SW 1271 (cell line): ENCODE measurements at places on chromosomes 11 and 22.
A peak's percentile ranks its signal among the peaks of the same experiment; 100 is the strongest.

- DNase-seq: no peak
Observed at GRCh38 chr11:126861796-126862459, 138.6 kb downstream of the KIRREL3 start.

DNA sequence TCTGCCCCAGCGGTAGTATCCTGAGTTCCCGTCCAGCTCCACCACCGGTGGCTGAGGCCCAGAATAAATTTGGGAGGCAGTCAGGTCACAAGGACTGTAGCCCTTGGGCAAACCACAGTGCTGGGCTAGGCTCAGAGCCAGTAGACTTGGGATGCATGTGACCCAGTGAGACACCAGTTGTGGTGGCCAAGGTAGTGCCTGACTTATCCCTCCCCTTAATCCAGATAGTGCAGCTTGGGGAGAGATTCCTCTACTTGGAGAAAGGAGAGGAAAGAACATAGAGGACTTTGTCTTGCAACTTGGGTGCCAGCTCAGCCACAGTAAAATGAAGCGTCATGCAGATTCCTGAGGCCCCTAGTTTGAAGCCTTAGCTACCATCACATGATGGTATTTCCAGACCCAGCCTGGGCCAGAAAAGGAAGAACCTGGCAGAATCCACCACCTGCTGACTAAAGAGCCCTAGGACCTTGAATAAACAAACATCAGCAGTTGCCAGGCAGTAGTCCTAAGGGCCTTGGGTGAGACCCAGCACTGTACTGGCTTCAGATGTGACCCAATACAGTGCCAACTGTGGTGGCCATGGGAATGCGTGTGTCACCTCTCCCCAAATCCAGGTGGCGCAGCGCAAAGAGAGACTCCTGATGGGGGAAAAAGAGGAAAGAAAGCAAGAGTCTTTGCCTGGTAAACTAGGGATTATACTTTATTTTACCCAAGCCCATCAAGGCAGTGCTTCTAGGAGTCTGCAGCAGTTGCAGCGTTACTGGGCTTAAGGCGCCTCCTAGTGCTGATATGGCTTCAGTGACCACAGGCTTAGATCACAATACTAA lies 17.0 kb upstream of the DDX10 start:
- DNase-seq: peak; percentile 84

DNA sequence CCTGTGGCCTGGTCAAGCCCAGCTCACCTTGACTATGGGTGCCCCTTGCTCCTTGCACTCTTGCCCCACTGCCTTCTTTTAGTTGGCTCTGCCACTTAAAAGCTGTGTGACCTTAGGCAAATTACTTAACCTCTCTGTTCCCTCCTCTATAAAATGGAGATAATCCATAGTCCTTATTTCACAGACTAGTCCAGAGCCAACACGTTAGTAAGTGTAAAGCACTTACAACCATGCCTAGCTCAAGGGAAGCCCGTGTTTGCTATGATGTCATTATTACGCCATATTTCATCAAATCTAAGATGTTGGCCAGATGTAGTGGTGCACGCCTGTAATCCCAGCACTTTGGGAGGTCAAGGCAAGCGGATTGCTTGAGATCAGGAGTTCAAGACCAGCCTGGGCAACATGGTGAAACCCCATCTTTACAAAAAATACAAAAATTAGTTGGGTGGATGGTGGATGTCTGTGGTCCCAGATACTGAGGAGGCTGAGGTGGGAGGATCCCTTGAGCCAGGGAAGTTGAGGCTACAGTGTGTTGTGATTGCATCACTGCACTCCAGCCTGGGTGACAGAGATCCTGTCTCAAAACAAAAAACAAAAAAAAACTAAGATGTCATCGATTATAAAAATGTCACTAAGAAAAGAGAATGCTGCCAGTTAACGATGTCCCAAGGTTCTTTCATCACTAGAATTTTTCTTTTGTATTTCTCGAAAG lies 2.3 kb upstream of the CCDC88B start:
- DNase-seq: no peak

DNA sequence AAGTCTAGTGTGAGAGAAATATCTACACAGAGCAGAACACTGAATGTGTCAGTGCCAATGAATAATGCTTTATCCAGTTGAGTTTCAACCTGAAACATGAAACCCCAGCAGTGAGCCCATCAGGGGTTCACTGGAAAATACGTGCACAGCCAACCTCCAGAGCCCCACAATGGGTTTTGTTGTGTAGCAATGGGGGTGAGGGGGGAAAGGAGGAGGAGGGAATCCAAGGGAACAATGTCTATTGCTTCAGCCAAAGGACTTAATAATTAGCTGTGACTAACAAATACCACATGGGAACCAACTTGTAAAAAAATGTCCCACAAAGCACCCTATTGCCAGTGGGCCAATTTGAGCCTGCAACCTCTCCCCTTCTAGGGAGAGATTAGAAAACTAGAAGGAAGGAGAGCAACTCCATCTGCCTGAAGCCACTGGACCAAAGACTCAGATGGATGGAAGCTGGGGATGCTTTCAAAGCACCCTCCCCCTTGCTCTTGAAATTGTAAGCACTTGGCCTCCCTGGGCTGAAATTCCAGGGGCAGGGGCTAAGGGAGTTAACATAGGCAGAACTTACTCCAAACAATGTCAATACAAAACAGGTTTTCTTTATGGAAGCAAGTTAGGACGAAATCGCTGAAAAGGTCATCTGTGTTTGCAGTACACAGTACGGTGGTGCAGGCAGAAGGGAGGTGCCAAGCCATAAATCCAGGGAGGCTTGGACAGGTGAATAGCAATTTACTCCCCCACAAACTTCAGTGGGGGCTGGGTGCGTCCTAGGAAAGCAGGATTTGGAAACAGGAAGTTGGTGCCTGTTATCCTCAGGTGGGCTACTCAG lies 99.8 kb downstream of the ARL14EP start:
- no peak for DNase-seq

- DNase-seq: no peak
Observed at GRCh38 chr22:44680481-44680894, 21.5 kb upstream of the PRR5 start.

- no peak for DNase-seq
Observed at GRCh38 chr11:71425860-71426259, 22.3 kb downstream of the DHCR7 start.

DNA sequence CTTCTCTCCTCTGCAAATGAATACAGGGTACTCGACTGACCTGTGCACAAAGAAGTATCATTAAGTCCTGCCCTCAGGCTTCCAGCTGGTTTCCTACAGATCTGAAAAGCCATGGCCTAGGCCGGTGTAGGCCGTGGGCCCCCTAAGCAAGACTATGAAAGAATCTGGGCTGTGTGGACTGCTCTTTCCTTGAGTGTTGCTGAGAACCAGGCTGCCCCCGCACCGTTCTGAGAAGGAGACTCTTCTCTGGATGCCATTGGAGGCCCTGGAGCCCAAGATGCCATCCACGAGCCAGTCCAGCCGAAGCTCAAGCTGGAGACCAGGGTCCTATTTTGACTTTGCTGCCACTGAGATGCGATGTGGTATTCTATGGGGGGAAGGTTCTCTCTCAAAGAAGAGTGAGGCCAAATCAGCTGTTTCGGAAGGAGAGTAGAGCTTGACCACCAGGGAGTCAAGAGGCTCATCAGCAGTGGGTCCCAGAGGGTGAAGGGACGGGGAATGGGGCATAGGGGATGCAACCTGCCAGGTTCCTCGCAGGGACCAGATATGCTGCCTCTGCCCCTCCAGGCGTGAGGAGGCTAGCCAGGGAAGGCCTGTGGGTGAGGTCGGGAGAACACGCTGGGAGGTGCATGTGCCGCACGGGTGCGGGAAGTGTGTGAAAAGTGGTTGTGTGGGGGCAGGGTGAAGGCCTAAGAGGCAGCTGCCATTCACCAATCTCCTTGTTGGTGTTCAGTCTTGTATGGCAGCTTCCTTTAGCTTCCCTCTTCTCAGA lies 96.4 kb upstream of the B3GAT1 start:
- no peak for DNase-seq

DNA sequence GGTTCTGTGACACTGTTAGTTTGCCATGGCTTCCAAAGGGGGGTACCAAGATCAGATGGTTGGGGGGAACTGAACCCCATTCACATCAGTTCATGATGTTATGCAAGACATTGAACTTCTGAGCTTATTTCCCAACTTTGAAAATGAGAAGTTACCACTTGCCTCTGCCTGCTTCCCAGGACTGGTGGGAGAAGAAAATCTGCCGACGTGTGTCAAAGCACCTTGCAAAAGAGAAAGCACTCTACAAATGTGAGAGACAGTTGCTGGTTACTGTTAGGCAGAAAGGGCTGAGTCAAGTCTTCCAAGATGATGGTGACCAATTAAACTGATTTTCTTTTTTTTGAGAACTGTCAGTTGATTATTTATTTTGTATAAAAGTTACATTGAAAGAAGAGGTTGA lies 45.6 kb downstream of the SMCO4 start:
- no peak for DNase-seq
